ENCODE measurements at places on chromosomes 2 and 18.

DNA sequence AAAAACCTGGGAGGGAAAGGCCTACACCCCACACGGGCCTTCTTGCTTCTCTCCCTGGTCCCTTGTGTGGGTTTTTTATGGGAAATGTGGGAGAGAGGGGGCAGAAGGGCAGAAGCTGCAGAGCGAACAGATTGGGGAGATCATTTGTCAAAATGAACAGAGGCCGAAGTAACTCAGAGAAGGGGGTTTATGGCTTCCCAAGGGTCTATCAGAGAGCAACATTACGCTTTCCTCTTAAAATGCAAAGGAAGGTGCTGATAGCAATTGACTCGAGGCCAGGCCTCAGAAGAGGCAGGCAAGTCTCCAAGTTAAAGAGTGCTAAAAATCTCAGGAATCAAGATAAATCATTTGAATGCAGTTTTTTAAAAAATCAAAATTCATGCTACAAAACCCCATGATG lies 101.5 kb downstream of the SGPP2 start:
- no peak for DNase-seq

DNA sequence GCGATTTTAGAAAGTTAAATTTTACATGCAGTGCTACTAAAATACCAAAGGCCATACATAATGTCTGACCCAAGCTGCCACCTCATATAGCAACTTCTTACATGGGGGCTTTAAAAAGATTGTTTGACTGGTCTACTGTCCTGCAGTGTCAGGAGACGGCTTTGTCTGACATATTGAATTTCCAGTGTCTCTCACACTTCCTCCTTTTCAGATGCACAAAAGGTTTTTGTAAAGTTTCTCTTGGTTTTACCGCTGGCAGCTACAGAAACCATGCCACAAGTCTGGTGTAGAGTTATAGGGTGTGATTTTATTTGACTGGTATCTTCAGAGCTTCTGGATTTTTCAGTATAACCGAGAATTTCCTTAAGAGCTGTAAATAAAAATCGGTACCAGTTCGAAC lies 1.1 kb upstream of the ASAP2 start:
- DNase-seq, result no peak

DNA sequence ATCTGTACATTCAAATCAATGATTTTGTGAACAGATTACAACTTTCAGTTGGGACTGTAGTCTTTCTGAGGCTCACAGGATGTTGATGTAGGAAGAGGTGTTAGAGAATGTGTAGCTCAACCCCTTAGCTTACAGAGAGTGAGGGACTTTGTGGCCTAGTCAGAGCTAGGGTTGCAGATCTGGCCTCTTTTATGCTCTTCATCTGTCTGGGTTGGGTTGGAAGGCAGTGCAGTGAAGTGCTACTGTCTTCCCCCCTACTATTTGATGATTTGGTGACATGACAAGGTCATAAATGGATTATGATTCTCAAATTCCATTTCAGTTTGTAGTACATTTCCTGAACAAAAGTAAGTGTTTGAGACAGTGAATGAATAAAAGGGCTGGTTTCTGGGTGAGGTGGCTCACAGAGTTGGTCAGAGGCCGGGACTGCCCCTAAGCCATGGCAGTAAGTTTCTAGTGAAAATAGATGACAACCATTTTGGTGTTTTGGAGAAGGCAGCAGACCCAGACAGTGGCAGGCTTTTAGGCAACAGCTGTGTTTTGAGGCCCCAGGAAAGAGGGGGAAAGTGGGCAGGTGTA lies 21.6 kb downstream of the MAP4K4 start:
- no peak for DNase-seq

GRCh38 chr2:233387667-233388528 lies 33.6 kb downstream of the DGKD start:
- peak; percentile 69 for DNase-seq

GRCh38 chr2:240216167-240216566 lies 75.7 kb upstream of the OTOS start:
- DNase-seq, result no peak

DNA sequence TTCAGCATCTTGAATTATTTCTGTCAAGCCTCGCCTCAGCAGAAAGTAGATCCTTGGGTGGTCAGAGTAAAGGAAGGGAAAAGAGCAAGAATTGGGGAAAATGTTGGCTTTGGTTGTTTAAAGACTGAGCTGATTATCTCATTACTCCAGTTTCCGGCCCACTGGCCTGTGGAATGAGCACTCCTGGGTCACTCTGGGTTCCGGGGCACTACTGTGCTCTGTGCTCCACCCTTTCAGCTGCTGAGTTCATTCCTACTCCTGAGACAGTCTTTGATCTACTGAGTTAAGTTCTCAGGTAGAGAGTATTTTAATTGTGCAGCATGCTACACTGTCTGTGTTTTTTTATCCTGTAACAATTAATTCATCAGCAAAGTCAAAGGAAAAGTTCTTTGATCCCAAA lies 427.7 kb downstream of the CDH2 start:
- no peak for DNase-seq

DNA sequence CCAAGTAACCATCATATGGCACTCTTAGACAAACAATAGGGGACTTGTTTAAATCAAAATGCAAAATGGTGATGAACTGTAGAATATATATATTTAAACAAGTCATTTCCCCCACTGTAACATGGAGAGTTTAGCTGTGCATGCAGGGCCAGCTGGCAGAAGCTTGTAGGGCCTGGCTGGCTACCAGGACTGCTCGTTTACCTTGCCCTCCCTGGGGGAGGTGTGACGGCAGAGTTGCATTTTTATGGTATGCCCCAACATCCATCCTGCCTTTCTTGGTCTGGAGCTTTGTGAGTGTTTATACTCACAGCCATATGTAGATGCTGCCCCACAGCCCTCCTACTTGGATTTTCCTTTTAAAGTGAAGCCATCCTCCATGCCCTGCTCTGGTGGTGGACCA lies 101.7 kb upstream of the ZFP36L2 start:
- no peak for DNase-seq

DNA sequence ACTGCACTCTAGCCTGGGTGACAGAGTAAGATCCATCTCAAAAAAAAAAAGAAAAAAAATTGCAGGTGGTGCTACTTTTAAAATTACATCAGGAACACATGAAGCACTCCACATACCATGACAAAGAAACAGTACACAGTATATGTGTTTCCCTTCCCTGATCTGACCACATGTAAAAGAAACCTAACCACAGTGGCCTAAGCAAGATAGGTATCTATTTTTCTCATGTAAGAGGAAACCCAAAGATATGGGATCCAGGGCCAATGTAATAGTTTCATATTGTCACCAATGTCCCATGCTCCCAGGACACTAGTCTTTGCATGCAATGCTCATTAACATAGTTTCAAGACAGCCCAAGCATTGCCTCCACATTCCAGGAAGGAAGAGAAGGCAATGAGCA lies 99.9 kb downstream of the DYM start:
- DNase-seq, result no peak

- DNase-seq, result no peak
These were observed 71.6 kb upstream of the CHRNA1 start for GRCh38 chr2:174835797-174836255.

DNA sequence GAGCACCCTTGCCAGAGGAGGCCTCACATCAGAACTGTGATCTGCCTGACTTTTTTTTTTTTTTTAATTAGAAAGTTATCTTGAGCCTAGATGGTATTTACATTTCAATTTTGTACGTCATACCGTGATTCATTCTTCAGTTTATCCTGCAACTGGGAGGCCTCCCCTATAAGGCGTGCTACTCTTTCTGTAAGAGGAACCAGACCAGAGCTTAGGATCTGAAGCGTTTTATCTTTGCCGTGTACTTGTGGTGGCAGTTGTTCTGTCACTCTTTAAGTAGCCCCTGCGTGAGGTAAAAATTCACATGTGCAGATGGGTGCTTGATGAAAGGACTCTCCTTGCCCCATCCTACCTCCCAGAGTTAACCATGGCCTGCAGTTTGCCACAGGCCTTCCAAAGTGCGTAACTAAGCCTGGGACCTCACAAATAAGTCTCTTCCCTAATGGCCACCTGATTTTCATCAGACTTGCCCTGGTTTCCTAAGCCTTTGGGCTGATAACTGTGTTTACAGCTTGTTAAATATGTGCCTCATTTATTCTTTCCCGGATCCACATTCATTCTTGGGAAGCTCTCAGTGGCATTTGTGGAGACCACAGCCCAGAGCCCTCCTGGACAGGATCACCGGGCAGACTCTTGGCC lies 96.0 kb downstream of the MTCL1 start:
- no peak for DNase-seq

DNA sequence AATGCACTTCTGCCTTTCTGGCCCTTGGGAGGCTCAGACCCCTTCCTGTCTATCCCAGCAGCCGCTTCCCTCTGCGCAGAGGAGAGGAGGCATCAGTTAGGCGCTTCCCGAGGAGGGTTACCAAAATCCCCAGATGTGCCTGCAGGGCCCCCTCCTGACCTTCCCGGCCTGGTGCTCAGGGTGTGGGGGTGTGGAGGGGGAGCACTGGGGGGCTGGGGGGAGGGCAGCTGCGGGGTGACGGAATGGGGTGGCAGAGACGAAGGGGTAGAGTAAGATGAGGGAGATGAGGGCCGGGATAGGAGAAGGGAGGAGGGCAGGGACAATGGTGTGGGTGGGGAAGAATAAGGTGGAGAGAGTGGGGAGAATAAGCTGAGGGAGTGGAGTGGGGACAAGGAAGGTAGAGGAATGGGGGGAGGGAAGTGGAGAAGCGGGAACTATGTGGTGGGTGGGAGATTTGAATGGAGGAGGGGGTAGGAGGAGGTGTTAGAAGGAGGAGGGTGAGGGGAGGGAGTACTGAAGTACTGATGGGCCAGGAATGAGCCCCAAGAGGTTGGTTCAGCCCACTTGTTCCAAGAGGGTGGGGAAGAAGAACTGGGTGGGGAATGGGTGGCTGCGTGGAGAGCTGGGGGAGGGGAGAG lies 6.5 kb upstream of the ZAP70 start:
- no peak for DNase-seq

DNA sequence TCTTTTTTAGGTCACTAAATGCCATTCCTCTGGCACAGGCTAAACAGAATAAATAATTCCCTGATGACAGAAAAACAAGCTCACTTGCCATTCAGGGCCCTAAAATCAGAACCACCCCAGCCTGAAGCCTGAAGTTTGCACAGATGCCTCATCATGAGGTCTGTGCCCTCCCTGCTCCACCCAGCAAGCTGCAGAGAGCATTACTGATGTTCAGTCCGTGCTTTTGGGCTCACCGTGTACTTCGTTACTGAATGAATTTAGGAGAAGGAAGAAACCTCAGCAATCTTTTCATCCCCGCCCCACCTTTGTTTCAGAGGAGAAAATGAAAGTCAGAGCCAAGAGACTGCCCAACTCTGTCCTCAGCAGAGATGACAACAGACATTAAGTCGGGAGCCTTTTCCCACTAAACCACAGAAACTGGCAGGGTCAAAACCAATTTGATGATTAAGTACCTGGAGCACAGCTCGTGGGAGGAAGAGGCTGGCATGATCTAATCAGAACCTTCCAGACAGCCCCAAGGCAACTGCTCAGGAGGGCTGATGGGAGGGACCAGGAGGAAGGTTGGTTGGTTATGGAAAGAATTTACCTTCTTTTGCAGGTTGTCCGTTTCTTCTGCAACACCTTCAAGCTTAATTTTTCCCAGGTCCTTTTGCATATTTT lies 122.7 kb downstream of the LAMA1 start:
- no peak for DNase-seq

DNA sequence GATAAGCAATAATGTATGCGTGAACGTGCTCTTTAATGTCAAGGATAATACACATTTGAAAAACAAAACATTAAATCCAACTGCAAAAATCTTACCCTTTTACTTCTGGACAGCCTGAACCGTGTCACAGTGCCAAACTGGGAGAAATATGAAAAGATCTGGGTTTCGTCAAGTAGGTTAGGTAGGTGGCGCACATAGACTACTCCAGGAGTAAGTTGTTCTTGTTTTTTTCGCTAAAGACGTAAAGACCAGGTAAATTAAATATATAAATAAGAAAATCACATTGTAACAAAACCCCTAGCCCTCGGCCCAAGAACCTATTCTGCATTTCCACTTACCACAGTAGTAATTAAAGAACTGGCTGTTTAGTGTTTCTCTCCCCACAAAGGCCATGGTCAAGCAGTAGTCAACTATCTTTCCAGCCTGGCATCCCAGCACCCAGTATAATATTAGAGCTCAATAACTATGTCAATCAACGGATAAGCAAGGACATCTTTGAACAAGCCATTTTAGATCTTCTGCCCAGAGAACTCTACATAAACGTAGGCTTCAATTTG lies 1.1 kb downstream of the NIFK start:
- no peak for DNase-seq

- no peak for DNase-seq
These were observed 284.0 kb upstream of the HS6ST1 start for GRCh38 chr2:128602699-128603101.

DNA sequence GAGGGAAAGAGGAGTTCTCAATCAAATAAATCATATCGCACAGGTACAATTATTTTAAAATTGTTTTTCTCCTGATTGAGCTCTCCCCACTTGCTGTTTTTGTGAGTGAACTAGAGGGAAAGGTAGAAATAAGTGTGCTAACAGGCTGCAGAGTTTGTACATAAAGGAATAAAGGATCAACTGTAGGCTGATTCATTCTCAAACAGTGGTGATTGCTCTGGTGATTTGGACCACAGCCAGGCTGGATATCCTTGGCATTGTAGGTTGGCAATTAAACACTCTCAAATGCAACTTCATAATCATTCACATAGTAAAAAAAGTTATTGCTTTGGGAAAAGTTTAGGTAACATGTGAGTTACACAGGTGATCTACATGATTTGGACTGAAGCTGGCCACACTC lies 29.8 kb downstream of the LRP1B start:
- DNase-seq, result no peak

- no peak for DNase-seq
These were observed 930.6 kb downstream of the LRP1B start for GRCh38 chr2:141200191-141200590.

DNA sequence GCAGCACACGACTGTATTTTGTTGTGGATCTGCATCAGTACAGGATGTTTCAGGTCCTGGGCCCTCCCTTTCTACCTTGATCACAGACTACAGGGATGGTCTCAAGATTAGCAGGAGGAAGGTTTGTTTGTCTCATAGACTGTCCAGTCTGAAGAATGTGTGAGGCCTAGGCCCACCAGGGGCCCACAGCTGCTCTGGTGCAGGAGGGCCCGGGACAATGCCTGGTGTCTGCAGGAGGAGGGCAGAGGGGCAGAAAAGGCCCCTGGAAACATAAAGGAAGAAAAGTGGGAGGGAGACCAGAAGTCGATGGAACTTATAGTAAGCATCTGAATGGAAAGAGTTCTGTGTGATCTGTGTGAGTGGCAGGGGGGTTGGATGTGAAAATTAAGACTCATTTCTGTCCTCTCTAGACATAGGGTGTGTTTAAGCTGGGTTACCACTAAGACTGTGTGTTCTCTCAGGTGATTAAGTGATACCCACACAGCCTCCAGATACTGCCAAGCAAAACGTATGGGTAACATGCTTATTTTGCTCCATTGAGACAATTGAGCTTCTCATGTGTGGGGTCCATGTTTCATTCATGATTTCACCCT lies 33.4 kb upstream of the LPIN2 start:
- no peak for DNase-seq

DNA sequence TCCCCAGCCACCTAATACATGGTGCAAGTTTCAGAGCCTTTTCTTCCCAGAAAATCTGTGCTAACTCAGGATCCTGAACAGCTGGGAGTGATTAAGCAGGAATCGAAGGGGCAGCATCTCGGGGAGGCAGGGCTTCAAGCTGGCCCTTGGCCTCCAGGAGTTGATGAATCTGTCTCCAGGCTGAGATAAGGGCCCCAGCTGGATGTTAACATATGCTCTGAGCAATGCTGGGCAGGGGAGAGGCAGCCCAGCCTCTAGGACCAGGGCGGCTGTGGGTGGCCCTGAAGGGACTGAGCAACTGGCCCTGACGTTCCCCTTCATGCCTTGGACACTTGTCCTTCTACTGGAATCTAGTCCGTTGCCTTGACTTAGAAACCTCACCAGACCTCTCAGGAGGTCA lies 84.1 kb upstream of the EPC2 start:
- DNase-seq, result no peak

All from substantia nigra (tissue), 51 donors.